A172 (cell line): ENCODE measurements at places on chromosomes 13 and 19. TPM values are rescaled to one million over a fixed set of nuclear protein-coding genes. Genes with fewer than 3 reads are reported as not detected.

DNA sequence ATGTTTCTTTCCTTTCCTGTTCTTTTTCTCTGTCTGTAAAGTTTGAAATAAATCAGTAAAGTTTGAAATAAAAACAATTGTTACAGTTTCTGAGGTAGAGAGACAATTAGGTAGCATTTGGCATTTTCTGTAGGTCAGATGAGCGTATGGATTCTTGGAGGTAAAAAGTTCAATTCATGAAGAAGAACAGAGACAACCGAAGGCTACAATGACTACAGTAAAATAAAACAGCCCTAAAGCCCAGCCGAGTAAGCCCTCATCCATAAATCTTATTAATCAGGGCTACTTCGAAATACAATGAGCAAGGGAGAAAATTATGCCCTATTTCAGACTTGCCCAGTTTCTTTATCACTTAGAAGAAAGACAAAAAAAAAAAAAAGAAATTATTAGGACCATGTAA is 941.9 kb upstream of the SLC10A2 start:
- no peak for DNase-seq

DNA sequence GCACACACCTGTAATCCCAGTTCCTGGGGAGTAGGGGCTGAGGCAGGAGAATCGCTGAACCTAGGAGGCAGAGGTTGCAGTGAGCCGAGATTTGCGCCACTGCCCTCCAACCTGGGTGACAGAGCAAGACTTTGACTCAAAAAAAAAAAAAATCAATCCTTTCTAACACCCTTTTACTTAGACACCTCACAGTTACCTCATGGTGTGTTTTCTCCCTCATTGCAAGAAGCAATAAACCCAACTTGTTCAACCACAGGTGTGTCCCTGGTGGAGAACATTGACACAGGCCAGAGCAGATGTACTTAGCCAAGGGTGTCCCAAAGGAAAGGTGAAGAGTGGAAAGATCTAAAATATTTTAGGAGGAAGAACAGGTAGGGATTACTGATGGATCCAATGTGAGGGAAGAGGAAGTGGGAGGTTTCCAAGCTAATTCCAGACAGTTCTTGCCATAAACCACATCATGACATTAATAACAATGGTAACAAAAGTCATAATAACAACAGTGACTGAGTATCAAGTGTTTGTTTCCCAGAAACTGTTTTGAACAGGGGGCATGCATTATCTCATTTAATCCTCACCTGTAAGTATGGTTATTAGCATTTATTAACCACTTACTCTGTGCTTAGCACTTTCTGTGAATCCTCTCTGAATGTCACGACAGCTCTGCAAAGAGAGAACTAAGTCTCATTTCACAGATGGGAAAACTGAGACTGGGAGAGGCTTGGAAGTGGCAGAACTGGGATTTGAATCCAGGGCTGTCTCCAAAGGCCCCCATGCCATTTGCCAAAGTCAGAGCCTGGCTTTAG is 3.1 kb upstream of the LYPD3 start:
- no peak for DNase-seq

DNA sequence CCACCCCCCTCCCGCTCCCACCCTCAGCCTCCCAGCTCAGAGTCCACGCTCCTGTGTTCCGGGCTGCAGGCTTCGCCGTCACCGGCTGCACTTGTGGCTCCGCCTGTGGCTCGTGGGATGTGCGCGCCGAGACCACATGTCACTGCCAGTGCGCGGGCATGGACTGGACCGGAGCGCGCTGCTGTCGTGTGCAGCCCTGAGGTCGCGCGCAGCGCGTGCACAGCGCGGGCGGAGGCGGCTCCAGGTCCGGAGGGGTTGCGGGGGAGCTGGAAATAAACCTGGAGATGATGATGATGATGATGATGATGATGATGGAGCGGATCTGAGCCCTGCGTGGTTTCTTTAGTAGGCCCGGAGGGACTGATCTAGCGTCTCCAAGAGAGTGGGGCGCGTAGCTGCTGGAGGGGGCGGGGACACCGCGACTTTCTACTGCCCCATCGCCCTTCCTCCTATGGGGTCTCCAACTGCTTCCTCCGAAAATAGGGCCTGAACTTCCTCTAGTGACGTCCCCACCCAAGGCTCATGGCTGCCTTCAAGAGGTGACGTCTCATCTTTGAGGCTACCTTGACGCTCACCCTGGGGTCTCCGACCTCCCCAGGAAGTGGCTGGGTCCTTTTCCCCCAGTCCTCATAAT is 1.4 kb downstream of the RETN start:
- DNase-seq, result no peak

GRCh38 chr19:50059045-50059444 is 33.2 kb downstream of the ZNF473 start:
- DNase-seq, result no peak

DNA sequence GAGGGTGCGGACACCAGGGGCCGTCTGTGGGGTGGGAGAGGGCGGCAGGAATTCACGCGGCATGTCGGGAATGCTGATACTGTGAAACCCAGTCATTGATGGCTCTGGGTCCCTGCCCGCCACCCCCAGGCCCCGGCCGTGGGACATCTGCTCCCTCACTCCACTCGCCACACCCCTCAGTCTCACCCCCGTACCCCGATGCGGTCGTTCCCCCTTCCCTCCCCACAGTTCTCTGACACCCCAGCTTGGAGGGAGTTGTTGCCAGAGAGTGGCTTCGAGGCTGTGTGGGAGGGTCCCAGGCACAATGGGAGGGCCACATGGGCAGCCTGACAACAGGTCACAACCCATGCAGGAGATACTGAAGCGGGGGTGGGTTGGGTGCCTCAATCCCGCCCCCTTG is 1.8 kb downstream of the MAG start:
- DNase-seq, result no peak

GRCh38 chr19:3178973-3179738 is 587 bp downstream of the S1PR4 start:
- no peak for DNase-seq

GRCh38 chr13:56953965-56954364 is 186.8 kb upstream of the PRR20A start:
- no peak for DNase-seq

GRCh38 chr13:97333983-97334382 is 100.0 kb upstream of the RAP2A start:
- no peak for DNase-seq

GRCh38 chr19:7851623-7852500 is 21.8 kb downstream of the EVI5L start:
- DNase-seq, result no peak

- DNase-seq, result no peak
Observed at GRCh38 chr19:3133793-3134116, 2.1 kb upstream of the GNA15 start.

DNA sequence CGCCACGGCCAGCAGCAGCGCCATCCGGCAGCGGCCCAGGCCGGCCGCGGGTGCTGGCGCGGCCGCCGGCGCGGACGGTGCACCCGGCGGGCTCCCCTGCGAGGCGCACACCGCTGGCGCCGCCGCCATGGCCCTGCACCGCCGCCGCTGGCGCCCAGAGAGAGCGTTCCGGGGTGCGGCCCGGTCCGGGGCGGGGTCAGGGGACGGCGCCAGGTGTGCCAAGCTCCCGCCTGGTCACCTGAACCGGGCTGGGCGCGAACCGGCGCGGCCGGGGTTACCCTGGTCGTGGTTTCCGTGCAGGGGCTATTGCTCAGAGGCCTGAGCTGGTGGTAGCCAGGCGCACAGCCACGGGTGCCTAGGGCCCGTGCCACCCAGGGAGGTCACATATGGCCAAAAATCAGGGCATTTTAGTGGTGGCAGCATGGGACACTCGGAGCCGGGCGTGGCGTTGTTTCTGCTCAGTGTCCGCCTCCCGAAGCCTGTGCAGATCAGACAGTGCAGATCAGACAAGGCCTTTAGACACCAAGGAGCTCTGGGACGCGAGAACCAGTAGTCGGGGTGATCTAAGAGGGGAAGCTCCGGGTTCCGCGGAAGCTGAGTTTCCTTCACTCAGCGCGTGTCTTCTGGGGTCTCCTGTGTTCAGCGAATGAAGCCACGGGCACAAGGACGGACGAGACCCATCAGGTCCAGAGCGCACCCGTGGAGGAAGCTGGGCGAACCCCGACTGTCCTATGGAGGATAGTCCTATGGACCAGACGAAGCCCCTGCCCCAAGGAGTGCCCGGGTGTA is at the start of gene TMEM238:
Gene TMEM238 (minus strand): TSS at position 162 of the 789 bp plus-strand sequence. CDS start 33 bp downstream, at position 129.
- DNase-seq, result no peak

- no peak for DNase-seq
Observed at GRCh38 chr19:40646743-40647254, 43.7 kb downstream of the NUMBL start.

DNA sequence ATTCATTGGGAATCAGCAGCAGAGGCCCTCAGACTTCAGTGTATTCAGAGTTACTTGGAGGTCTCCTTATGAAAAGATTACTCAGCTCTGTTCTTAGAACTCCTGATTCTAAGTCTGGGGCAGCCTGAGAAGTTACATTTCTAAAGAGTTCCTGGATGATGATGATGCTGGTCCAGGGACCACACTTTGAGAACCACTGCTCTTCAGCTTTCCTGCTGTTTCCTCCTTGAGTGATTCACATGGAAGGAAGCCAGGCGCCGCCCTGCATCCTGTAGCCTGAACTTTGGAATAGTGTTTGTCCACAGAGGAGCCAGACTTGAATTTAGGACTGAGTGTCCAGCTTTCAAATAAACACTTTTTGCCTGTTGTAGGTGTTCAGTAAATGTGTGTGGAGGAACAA is 2.9 kb downstream of the CEBPG start:
- DNase-seq, result peak; percentile 85

DNA sequence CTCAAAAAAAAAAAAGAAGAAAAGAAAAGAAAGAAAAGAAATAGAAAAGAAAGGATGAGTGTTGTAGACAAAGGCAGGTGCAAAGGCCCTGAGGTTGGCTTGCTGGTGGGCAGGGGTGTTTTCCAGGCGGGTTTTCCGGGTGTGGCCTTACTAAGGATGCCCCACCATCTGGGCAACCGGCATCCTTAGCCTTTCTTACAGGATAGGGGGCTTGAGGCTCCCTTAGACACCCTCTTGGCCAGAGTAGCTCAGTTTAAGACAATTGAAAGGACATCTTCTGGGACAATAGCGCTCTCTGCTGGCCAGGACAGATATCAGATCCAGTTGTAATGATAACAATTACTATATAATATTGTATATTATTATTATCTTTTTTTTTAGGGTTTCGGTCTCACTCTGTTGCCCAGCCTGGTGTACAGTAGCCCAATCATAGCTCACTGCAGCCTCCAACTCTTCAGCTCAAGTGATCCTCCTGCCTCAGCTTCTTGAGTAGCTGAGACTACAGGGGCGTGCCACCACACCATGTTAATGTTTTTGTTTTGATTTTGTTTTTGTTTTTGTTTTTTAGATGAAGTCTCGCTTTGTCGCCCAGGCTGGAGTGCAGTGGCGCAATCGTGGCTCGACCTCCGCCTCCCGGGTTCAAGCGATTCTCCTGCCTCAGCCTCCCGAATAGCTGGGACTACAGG is 1.4 kb upstream of the QTRT1 start:
- DNase-seq, result peak; percentile 61

Gene UBE2L5
- total RNA-seq, result not detected in 2 replicates

Gene TLE6
- 4.8 and 6.3 TPM in 2 replicates for total RNA-seq

Gene IQCN
- total RNA-seq, result 0.69 and 1.2 TPM in 2 replicates
